ENCODE measurements at places on chromosomes 4 and X.
A peak's percentile ranks its signal among the peaks of the same experiment; 100 is the strongest.

GRCh38 chr4:46649390-46649789 is 259.5 kb upstream of the GABRA2 start:
- DNase-seq = peak; percentile 5

DNA sequence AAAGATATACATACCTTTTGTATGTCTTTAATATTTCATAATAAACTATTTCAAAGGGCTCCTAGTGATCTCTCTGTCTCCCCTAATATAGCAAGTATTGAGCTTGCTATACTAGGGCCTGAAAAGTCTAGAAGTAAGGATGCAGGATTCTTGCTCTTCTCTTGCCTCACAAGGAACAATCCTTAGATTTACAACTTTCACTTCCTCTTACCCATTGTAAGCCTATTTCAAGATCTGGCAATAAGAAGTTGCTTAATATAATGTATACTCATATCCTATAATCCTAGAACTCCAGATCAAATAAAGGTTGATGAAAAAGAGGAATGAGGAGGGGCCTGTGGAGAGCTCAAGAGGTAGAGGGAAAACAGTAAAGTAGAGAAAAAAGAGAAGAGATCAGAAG is 40.8 kb upstream of the CHRDL1 start:
- DNase-seq = no peak

- DNase-seq = no peak
These were observed 65.9 kb downstream of the FAT1 start for GRCh38 chr4:186657764-186658163.

GRCh38 chrX:149799095-149799714 is 17.5 kb downstream of the MAGEA9 start:
- DNase-seq = no peak

All from non-pigmented ciliary epithelial cell (primary cell).